GM12865 (cell line): ENCODE measurements at places on chromosomes 1 and 21.

- DNase-seq = no peak
Measured at GRCh38 chr1:229378586-229379367, 35.9 kb upstream of the CCSAP start.

DNA sequence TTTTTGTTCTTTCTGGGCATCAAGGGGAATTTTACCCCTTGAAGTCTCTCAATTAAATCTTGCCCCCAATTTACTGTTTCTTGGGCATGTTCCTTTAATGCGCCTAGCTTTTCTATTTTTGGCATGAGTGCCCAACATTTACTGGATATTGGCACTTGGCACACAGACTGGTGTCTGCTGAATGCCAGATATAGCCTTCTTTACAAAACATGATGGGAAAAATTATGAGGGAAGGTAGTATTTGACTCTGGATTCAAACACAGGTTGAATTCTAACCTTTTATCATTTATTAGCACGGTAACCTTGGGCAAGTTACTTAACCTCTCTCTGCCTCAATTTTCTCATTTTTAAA is 88.3 kb upstream of the GPR52 start:
- no peak for DNase-seq

- peak; percentile 63 for DNase-seq
Measured at GRCh38 chr1:9075022-9075421, 5.6 kb upstream of the SLC2A5 start.

DNA sequence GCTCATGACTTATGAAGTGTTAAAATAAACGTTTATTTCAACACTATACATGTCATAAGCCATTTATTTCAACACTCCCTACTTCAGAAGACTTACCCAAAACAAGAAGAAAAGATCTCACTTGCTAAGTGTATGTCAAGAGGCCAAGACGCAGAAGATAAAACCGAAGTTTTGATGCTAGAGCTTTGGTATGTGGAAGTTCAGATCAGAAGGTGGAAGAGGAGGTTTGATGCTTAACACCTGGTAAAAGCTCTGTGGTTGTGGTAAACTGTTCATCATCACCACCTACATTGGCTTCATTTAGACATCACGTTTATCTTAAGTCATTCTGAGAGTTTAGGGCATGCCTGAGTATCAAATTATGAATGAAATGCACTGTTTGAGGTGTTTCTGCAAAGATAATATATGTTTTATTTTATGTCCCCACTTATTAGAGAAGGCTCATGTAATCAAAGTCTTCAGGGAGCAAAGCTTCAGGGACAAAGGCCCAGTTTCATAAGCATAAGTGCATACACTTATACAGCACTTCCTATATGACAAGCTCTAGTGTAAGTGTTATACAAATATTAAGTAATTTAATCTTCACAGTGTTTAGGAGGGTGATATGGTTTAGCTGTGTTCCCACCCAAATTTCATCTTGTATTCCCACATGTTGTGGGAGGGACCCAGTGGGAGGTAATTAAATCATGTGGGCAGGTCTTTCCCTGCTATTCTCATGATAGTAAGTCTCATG is 533.3 kb downstream of the PTBP2 start:
- peak; percentile 26 for DNase-seq

- DNase-seq = no peak
Measured at GRCh38 chr1:228429007-228429406, 12.3 kb upstream of the TRIM17 start.

DNA sequence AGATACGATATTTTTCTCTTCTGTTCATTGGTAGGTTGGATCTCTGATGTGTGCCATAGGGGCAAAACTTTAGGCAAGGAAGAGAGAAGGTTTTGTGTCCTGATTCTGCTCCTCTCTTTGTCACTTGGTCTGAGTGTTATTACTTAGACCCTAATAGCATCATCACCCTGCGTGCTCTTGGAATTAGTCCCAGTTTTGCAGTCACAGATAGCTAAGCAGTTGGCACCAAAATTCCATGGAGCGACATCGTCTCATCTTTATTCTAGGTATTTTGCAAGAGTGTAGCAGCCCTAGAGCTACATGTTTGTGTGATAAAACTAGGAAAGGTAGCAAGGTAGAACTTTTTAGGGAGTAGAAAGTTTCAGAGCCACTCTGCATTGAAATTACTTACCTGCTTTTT is 23.8 kb downstream of the PIP5K1A start:
- no peak for DNase-seq

GRCh38 chr1:47705517-47706130 is 267.8 kb downstream of the FOXD2 start:
- DNase-seq = no peak

- DNase-seq = no peak
Measured at GRCh38 chr1:94345148-94345721, 73.0 kb upstream of the ABCD3 start.

DNA sequence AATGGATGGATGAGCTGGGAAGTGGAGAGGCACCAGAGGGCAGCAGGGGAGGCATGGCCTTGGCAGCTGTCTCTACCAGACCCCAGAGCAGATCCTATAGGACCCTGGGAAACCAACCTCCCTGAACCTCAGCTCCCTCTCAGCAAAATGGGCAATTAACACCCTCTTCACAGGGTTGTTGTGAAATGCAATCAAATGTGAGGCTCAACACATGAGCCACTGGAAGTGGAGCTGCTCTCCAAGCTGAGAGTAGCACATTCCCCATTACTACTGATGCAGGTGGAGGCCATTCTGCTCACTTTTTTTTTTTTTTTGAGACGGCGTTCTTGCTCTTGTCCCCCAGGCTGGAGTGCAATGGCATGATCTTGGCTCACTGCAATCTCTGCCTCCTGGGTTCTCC is 6.5 kb upstream of the SYNC start:
- DNase-seq = no peak
